Activated CD4-positive, CD25-positive, alpha-beta regulatory T cell treated with anti-CD3 and anti-CD28 coated beads, Interleukin-2, amount 50 U/mL, for 24 hours (primary cell): ENCODE measurements at places on chromosomes 11 and 22.

DNA sequence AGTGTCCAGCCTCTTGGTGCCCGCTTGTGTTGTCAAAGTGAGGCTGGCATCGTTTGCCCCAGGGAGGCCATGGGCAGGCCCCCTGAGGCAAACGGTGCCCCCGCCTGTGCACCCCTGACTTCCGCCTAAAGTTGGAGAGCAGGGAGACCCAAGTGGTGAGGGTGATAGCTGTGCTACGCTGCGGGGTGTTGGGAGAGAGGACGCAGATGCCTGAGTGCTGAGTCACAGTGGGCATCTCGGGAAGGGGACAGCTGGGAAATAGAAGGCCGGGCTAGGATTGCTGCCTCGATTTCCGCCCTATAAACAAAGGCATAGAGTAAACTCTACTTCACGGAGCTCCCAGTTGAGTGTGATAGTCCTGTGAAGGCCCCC lies 5.8 kb downstream of the GRIK4 start:
- no peak for ATAC-seq

GRCh38 chr11:125990244-125990643 lies 44.4 kb downstream of the VSIG10L2 start:
- ATAC-seq = no peak

DNA sequence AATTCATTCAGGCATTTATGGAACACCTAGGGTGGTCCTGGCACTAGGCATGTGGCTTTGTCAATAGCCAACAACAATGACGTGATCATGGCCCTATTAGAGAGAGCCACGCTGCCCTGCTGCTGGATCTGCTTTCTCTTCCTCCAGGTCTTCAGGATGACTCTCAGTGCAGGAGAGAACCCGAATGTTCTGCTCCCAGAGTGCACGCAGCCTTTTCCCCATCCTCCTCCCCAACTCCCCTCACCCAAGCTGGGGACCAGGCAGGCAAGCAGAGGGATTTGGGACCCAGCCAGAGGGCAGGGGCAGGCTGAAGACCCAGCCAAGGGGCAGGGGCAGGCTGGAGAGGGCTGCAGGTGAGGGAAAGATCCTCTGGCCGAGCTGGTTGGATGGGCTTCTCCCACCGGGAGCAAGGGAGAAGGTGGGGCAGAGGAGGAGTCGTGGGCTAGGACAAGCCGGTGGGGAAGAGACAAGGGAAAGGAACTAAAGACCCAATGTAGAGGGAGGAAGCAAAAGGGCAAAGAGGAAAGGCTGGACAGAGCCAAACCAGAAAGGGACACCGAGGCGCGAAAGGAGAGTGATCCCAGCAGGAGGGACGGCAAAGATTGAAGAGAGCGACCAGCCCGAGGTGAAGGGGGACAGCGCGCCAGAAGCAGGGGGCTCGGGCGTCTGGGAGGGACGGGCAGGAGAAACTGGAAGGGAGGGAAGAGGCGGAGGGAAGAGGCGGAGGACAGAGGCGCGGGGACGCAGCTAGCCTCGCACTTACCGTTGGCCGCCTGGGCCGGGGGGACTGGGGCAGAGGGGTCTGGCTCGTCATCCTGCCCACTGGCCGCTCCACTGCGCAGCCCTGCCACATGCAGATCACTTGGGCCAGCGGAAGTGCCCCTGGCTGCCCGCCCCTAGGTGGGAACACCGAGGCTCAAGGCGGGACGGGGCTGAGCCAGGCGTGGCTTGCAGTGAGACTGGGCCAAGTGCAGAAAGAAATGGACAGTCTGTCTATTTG lies at the start of gene KCTD14:
KCTD14 (minus strand) TSS at position 880 of the 1,000 bp plus-strand sequence; CDS start at position 853, 27 bp downstream.
- no peak for ATAC-seq

- no peak for ATAC-seq
These were observed 4.4 kb downstream of the MUC5AC start for GRCh38 chr11:1162138-1162475.

GRCh38 chr22:45261407-45262088 lies 20.9 kb upstream of the KIAA0930 start:
- no peak for ATAC-seq

DNA sequence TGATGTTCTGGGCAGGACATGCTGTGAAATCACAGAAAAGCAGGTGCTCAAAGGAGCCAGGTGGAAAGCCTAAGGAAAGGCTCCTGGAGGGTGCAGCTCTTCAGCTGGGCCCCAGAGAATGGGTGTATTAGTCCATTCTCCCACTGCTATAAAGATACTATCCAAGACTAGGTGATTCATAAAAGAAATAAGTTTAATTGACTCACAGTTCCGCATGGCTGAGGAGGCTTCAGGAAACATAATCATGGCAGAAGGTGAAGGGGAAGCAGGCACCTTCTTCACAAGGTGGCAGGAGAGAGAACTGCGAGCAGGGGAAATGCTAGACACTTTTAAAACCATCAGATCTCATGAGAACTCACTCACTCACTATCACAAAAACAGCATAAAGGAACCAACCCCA lies 43.1 kb upstream of the DEUP1 start:
- ATAC-seq = no peak

- no peak for ATAC-seq
These were observed 39.8 kb downstream of the BRD1 start for GRCh38 chr22:49787861-49788260.

GRCh38 chr11:102251423-102251822 lies 65.9 kb upstream of the BIRC3 start:
- ATAC-seq = no peak

GRCh38 chr11:34346551-34346950 lies 11.3 kb downstream of the ABTB2 start:
- no peak for ATAC-seq

GRCh38 chr11:32012049-32012448 lies 78.8 kb upstream of the RCN1 start:
- ATAC-seq = no peak

GRCh38 chr11:83292709-83293456 lies 6.7 kb upstream of the CCDC90B start:
- peak; percentile 90 for ATAC-seq

- ATAC-seq = no peak
These were observed 101.8 kb downstream of the LUZP2 start for GRCh38 chr11:24598641-24599040.

- ATAC-seq = peak; percentile 22
These were observed 545 bp upstream of the TIRAP start for GRCh38 chr11:126282361-126282735.
